Stimulated activated CD8-positive, alpha-beta memory T cell treated with anti-CD3 and anti-CD28 coated beads, Interleukin-4, amount 100 ng/mL, for 48 hours (primary cell): ENCODE measurements at places on chromosomes 5 and 9.

- no peak for DNase-seq
These were observed 94.1 kb upstream of the CACNA1B start for GRCh38 chr9:137783521-137783920.

DNA sequence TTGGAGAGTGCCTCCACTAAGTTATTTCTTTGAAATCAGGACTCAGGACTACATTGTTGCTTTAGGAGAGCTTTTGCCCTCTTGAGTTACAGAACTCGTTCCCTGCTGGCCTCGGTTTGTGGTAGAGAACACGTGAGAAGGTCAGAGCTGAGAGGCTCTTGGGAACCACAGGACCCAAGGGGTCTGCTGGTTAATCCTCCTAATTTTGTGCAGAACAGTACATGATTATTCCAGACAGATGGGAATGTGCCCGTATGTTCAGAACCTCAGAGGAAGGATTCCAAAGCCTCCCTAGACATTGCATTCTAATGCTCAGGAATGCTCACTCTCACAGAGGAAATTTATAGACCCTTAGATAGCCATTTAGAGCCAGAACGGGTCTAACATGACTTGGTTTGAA lies 25.2 kb upstream of the BASP1 start:
- no peak for DNase-seq

- DNase-seq: peak; percentile 68
These were observed 1.2 kb downstream of the USP20 start for GRCh38 chr9:129836311-129837007.

- no peak for DNase-seq
These were observed 638.9 kb downstream of the RAB3C start for GRCh38 chr5:59221769-59222168.

DNA sequence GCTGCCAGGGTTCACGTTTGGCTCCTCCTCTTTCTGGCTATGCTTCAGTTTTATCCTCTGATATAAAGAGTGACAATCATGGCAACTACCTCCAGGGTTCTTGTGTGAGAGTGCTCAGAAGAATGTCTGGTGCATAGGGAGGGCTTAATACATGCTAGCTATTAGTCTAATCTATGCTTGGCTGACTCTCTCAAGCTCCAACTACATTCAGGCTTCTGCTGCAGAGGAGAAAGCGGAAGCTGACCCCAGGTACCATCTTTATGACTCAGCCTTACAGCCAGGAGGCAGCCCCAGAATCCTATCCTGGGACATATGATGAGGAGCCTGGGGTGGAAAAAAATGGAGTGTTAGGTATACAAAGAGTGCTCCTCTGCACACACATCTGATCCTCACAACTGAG lies 32.1 kb upstream of the RASGRF2 start:
- no peak for DNase-seq

- no peak for DNase-seq
These were observed 365.1 kb upstream of the TRPC7 start for GRCh38 chr5:136730426-136730825.

GRCh38 chr5:1280177-1281037 lies 14.5 kb downstream of the TERT start:
- no peak for DNase-seq

DNA sequence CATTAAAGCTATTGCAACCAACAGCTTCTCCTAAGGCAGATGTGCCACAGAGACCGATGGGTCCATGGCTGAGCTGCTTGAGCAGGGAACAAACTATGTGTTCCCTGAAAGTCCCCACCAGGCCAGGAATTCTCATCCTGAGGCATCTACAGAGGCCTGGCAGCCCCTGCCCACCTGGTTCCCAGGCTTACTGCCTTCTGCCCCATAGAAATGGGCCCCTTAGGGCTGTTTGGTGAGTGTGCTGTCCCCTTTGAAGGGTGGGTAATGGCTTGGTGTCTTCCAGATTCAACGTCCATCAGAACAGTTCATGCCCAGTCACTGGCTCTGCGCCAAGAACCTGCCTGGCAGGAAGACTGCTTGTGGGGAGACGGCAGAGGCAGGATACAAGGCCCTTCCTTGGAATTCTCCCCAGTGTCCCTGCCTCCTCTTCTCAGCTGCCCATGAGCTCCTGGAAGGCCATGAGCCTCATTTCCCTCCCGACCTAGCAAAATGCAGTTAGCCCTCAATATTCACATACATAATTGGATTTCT lies 3.8 kb upstream of the COL27A1 start:
- DNase-seq: no peak

- no peak for DNase-seq
These were observed 14.7 kb downstream of the DIAPH1 start for GRCh38 chr5:141603923-141604717.

GRCh38 chr5:107799306-107799705 lies 128.6 kb upstream of the EFNA5 start:
- no peak for DNase-seq

DNA sequence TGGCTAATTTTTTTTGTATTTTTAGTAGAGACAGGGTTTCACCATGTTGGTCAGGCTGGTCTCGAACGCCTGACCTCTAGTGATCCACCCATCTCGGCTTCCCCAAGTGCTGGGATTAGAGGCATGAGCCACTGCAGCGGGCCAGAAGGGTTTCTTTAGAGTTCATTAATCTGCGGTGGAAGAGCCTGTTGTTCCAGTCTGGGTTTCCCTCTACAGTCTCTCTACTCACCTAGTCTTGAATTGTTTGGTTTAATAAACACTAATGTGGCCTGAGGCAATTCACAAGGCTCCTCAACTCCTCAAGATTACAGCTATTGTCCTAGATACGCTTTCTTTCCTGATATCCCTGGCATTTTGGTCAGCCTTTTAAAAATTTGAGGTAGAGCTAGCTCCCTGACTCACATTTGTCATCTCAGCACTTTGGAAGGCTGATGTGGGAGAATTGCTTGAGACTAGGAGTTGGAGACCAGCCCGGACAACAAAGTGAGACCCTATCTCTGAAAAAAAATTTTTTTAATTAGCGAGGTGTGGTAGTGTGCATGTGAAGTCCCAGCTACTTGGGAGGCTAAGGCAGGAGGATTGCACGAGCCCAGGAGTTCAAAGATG lies 4.6 kb upstream of the SAR1B start:
- DNase-seq: no peak

GRCh38 chr9:127089631-127090081 lies 32.8 kb downstream of the ANGPTL2 start:
- no peak for DNase-seq

DNA sequence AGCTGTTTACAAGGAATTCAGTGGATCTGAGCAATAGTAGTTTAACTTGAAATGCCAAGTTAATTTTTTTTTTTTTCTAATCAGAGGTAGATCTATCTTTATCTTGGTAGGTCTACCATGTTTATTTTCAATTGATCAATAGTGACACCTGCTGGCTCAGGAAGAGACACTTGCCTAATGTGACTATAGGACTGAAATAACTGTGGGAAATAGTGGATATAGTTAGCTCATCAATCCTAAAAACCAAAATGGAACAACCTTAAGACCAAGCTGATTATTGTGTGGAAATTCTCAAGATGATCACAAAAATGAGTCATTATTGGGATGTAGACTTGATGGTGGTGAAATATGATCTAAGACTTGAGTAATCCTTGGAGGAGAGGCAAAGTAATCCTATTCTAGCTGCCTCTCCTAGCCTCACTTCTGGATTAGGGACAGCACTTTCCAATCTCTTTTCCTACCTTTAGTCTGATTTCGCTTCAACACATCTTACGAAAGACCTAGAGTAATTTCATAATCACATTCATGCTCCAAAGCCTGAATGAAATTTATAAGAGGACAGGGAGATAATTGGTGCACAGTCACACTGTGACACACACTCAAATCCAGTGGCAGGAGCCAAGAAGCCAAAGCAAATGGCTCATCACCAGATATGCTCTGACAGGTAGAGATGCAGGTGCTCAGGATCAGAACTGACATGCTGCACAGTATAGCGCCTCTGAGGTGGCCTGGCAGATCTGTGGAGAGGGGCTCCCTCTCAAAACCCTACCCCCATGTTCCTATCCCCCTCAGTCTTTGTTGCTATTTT lies 156.3 kb downstream of the HMHB1 start:
- DNase-seq: no peak

- no peak for DNase-seq
These were observed 1.3 kb upstream of the SUSD3 start for GRCh38 chr9:93057042-93057702.
